ENCODE measurements at places on chromosomes 6 and 20.

DNA sequence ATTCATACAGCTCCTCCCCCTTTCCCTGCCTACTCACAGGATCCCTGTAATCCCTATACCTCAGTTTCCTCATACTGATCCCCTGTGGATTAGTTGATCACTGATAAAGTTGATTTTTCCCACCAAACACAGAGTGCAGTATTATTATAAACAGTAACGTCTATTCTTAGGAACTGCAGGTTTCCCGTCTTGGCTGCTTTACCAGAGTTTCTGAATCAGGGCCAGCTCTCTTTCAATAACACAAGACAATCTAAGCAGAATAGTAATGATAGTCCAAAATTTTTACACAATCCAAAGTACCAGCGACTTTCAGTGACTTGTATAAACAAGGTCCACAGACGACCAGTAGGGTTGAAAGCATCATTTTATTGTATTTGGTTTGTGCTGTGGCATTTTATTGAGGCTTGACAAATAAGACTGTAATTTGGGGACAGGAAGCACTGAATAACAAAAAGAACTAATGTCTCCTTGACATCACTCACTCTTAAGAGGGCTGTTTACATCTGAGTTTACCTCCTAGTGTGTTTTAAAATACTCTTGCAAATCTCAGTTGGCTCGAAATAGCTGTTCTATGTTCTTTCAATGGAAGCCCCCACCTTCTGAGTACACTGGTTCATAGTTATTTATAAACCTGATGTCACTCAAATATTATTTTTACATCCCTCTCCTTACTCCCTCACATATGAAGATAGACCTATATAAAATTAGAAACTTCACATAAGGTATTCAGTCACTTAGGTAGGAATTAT lies 6.1 kb upstream of the JARID2 start:
- no peak for DNase-seq

- no peak for DNase-seq
Observed at GRCh38 chr6:165223101-165223500, 86.3 kb downstream of the C6orf118 start.

GRCh38 chr20:36249450-36249849 lies 13.2 kb downstream of the AAR2 start:
- no peak for DNase-seq

DNA sequence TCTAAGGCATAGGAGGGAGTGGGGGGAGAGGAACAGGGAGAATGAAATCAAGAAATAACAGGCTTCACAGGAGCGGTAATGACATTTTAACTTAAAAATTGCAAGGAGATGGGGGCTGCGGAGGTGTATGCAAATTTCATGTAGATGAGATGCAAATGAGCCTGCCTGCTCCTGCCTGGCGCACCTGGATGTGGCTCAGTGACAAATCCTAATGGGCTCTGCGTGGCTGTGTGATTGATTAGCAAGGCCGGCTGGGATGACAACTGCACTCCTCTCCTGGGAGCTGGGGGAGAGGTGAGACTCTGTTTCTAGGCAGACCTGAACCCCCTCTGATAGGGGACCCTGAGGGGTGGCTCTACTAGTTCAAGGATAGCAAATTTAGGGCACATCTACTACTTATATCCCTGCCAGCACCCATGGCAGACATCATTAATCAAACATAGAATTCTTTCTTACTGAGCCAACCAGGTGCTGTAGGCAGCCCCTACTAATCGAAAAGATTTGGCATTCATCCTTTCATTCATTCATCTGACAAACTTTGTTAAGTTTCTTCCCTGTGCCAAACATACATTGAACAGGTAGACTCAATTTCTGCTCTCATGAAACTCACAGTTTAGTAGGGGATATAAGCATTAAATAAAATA lies 38.4 kb upstream of the TGM2 start:
- DNase-seq, result no peak

DNA sequence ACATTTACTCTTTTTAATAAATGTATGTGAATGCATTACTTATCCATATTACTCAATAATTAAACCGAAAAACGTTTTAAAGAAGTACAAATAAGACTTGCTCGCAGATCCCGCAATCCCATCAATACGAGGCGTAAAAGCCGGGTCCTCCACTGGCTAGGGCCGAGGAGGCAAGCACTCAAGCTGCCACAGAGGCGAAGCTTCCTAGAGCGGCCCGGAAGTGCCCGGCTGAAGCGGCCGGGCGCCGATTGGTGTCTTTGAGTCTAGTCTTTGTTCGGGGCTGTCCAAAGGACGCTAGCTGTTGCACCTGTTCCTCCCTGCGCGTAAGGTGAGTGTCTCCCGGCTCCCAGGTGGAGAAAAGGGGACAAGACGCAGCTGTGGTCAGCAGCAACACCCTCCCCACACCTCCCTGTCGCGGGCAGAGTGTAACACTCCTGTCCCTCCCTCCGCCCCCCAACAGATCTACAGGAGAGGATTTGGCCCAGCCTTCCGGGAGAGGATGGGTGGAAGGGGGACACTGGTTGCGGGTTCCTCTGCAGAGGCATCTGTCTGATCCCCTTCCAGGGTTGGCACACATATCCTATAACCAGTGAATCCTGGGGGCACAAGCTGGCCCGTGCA lies at the start of gene ZSCAN16:
ZSCAN16 (plus strand) TSS at position 260 of the 621 bp plus-strand sequence. CDS start 835 bp downstream, outside the sequence.
- peak; percentile 60 for DNase-seq

DNA sequence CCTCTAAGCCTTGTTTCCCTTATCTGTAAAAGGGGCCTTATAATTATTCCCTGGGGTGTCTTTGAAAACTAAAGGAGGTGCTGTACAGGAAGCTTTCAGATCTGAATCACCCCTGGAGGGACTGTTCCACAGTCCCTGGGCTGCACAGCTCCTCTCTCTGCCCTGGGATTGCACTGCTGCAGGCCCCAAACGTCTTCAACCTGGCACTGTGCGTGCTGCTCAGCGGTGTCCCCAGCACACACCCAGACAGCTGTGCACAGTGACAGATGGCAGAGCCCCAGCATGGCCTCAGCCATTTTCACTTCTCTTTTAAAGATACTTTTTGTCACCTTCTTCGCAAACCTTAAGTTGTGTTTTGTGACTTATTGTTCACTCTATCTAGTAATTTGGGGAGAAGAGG lies 50.7 kb upstream of the INSM1 start:
- DNase-seq, result peak; percentile 34

DNA sequence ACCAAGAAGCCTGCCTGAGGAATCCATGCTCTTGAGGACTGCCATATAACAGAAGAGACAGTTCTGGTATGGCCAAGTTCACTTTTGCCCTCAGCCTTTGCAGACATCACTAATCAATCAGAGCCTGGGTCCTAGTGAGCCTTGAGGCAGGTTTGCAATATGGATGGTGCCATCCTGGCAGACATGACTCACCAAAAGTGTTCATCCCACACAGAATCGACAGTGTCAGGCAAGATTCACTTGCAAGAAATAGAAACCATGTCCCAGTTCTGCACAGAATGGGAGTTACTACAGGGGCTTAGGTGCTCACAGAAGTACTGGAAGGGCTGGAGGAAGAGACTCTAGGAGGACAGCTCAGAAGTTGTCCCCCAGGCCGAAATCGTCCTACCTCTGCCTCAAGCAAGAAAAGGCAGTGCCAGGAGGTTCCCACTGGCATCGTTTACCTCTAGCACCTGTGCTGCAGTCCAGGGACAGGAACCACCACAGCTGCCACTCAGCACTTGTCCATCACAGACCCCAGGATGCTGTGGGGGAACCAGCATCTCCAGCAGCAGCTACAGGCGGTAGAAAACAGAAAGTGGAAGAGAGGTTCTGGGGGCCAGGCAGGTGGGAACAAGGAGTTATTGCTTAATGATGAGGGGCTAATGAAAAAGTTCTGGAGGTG lies 42.6 kb upstream of the PHACTR3 start:
- no peak for DNase-seq

GRCh38 chr6:34152806-34153520 lies 7.1 kb upstream of the GRM4 start:
- no peak for DNase-seq

- no peak for DNase-seq
Observed at GRCh38 chr6:1917626-1918371, 308.1 kb downstream of the FOXC1 start.

GRCh38 chr20:8587810-8588209 lies 455.7 kb downstream of the PLCB1 start:
- no peak for DNase-seq

- DNase-seq, result no peak
Observed at GRCh38 chr20:63968136-63968927, 1.4 kb downstream of the ZNF512B start.

DNA sequence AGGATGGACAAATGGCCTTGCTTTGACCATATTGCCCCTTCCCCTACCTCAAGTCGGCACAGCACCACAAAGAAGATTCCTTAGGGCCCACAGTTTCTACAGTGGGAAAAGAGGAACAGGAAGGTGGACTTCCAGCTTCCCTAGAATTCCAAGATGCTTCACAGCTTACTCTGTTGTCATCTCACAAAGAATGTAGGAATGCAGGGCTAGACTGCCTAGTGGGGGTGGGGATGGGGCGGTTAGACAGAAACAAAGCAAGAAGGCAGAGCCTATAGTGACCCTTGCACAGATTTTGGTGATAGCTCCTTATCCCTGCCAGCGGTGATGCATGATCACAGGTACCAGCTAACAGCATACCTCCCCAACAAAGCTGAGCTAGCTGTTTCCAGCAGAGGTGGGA lies 607.6 kb upstream of the MAN1A1 start:
- no peak for DNase-seq

GRCh38 chr20:60136645-60137401 lies 178.6 kb downstream of the CDH26 start:
- no peak for DNase-seq

GRCh38 chr6:11755725-11756124 lies 22.9 kb downstream of the ADTRP start:
- no peak for DNase-seq

DNA sequence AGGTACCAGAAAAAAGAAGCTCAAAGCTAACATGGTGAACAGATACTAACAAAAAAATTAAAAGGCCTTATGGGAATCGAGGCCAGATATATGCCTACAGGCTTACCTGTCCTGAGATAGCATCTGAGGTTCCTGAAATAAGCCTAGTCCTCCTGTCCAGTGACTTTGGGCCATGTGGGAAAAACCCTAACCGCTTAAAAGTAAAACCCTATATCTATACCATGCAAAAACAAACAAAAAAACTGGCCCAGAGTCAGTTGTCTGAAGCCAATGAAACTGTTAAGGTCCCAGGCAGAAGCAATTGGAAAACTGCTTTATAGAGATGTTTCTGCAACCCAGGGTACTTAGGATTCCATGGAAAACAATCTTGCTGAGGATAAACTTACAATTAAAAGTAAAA lies 122.9 kb downstream of the HIVEP1 start:
- no peak for DNase-seq

DNA sequence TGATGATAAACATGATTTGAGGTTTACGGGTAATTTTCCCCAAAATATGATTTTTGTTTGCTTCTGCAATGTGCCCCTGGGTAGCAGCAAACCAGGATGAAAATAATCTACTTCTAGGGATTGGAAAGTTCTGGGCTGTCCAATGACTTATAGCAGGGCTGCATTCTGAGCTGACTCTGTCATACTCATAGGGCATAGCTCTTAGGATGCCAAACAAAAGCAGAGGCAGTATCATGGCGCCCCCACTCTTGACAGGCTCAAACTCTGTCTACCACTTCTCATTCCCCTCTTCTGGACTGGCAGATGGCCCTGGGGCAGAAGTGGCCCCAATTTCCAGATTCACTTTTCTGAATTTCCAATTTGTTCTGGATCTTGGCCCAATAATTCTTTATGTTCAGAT lies 10.3 kb downstream of the SERPINB1 start:
- DNase-seq, result no peak

- DNase-seq, result no peak
Observed at GRCh38 chr6:33761922-33762629, 15.4 kb upstream of the IP6K3 start.

- no peak for DNase-seq
Observed at GRCh38 chr6:130697271-130697994, 129.8 kb upstream of the SMLR1 start.

- no peak for DNase-seq
Observed at GRCh38 chr6:156645097-156645496, 132.1 kb upstream of the ARID1B start.

GRCh38 chr20:60211618-60212463 lies 253.6 kb downstream of the CDH26 start:
- DNase-seq, result no peak

GRCh38 chr20:20608641-20609040 lies 103.8 kb downstream of the RALGAPA2 start:
- no peak for DNase-seq

- no peak for DNase-seq
Observed at GRCh38 chr6:164982389-164982788, 327.0 kb downstream of the C6orf118 start.

DNA sequence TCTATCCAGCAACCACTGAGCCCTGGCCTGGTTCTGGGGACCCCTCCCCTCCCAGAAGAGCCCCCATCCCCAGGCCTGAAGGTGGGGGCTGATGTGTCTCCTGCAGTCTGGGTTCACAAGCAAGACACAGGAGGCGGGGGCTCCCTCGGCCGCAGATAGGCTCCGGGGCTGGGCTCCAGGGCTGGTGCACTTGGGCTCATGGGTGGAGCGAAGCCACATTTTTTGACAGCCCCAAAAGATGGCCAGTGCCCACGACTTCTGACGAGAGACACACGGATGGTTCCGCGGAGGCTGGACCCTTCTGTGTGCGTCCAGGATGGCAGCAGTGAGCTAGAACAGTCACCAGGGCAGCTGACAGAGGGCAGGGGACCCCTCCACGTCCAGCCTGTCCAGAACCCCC lies 57.1 kb upstream of the GATA5 start:
- DNase-seq, result no peak

DNA sequence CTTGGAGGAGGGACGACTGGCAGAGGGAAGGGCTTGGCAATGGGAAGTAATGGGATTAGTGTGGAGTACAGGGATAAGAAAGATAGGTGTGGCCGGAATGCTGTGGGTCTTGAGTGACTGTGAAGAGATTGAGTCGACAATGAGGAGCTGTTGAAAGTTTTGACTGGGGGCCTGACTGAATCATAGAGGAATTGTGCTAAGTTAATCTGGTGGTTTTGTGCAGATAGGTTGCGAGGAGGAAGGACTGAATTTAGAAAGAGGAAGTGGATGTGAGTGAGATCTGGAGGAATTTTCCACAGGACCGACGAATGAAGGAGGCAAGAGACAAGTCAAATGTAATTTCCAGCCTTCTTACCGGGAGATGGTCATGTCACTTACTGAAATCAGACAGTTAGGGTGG lies 143.9 kb upstream of the RALGAPA2 start:
- DNase-seq, result no peak

- no peak for DNase-seq
Observed at GRCh38 chr20:5173751-5174150, 46.9 kb downstream of the CDS2 start.

- DNase-seq, result no peak
Observed at GRCh38 chr6:169215201-169215681, 38.4 kb downstream of the THBS2 start.

All from GM12864 (cell line).